T-helper 17 cell (primary cell): ENCODE measurements at places on chromosomes 3 and 15. TPM values are rescaled to one million over a fixed set of nuclear protein-coding genes. Genes with fewer than 3 reads are reported as not detected.

LHFPL4 gene
- not detected for total RNA-seq

- no peak for DNase-seq
Observed at GRCh38 chr3:54262541-54262940, 140.2 kb downstream of the CACNA2D3 start.

LRRC57 gene
- total RNA-seq = 28.0 TPM

GRCh38 chr3:48493203-48493501 lies 10.8 kb downstream of the SHISA5 start:
- no peak for DNase-seq

DNA sequence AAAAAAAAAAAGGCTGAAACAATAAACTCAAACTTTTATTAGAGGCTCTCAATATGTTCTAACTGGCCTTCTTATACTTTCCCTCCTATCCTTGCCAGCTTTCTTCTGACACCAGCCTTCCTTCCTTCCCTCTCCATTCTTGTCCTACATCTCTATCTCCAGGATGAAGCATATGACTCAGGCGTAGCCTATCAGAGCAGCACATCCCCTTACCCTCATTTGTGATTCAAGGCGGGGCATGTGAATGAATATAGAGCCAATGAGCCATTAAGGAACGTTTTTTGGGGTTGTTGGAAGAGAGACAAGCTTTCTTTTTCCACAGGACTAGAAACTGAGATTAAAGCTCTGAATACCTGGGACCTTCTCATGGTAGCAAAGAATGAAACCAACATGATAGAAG lies 25.1 kb upstream of the KCNMB3 start:
- DNase-seq = no peak

GRCh38 chr15:61613138-61613537 lies 384.0 kb upstream of the RORA start:
- DNase-seq = no peak

DNA sequence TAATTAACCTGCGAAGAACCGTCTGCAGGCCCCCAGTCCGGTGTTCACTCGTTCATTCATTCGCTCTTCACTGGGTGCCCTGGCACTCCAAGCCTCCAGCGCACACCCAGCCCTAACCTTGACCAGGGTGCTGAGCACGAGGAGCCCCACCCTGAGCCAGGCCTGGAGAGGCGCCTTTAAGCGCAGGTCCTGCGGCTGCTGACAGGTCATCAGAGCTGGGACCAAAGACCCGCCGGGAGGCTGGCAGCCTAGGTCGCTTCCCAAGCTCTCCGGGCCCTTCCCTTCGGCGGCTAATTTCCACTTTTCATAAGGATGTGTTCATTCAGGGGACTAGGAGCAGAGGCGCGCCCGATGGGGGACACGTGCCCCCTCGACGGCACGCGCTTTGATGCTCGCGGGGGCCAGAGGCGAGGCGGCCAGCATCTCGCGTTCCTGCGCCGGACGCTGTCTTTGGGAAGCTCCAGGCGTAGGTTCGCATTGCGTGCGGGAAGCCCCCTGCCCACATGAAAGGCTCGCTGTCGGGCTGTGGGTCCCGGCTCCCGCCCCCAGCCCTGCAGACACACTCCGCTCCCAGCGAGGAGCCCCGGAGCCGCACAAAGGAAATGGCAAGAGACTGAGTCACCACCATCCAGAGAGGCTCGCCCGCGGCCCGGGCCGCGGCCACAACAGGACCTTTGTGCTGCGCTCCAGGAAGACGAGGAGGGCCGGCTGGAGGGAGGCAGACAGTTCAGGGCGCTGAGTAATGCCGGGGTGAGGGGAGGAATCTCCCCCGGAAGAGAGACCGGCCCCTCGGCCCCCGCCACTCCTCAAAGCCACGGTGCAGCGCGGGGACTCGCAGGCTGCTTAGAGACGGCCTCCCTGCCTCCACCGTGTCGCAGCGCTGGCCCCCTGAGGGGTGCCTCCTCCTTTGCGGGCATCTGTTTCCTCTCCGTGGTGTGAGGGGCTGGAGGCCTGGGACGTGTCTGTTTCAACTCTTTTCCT lies 266.4 kb upstream of the HES1 start:
- DNase-seq = no peak

DNA sequence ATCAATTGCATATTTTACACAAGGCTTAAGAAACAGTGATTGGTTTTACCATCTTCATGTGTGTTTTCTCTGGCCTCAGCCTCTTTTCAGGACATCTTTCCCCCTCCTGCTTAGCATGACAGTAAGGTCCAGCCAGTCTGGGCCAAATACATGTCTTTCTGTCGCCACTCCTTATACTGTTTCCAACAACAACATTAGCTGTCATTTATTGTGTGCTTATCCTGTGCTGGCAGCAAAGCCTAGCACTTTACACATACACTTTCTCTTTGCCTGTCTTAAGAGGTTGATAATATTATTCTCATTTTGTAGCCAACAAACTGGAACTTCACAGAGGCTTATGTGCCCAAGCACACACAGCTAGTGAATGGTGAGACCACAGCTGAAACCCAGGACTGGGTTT lies 37.8 kb downstream of the B3GALNT1 start:
- DNase-seq = no peak

ATP10A gene
- total RNA-seq = 36.8 TPM

- DNase-seq = no peak
Observed at GRCh38 chr3:28299705-28300104, 48.8 kb upstream of the ZCWPW2 start.

DNA sequence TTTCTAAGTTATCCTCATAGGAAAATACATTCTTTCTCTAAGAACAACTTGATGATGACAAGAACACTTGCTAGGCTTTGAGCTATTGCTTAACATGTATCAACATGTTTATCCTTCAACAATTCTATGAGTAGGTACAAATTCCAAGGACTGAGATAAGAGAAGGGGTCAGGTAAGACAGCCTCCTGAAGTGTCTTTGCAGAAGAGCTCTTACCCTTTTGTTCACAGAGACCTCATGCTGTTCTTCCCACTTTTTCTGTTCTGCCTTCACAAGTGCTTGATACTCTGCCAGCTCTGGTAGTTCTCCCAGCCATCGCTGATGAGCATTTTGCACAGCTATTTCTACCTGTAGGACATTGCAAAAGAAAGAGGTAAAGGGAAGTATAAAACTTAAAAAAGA lies 50.9 kb downstream of the CEP152 start:
- DNase-seq = no peak

DNA sequence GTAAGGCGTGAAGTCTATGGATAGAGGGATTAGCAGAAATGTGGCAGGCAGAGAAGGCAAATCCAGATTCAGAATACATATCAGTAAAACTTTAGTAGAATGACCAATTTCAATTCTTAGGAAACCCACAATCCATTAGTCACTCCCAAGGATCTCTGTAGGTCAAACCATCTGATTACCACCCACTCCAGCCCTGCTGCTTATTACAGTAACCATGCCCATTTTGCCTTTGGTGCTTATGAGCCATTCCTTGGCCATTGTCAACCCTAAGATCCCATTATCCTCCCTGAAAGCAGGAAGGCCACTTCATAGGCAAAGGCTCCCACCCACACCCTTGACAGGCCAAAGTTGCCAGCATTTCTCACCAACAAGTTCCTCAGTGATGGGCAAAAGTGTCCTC lies 5.1 kb upstream of the KLHL40 start:
- no peak for DNase-seq

DNA sequence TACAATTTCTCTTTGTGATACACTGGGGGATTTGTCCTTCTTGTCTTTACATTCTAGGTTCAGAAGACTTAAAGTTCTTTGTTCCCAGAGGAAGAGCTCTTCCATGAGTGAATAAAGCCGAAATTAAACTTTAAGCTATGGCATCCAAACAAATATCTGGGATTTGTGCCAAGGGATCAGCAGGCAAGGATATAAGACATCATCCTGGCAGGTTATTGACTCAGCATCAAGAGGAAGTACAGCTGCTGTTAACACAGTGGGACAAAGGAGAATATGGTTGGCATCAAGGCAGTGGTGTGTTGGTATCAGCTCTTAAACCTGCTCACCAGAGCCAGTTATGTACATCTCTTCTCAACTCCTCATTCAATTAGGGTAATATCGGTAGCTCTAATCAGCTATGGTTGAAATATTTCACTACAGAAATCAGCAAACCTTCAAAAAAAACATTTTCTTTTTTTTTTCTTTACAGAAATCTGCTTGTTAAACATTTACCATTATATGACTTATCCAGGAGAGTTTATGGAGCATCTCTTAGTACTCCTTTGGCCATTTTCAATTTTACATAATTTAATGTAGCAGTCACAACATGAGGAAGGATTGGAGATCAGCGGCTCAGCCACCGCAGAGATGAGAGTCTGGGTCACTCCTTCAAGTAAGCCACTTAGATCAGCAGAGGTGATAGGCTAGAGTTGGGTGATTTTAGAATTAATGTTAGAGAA lies 1198.6 kb upstream of the EPHA6 start:
- no peak for DNase-seq

GRCh38 chr15:78034495-78035191 lies 42.9 kb downstream of the TBC1D2B start:
- peak; percentile 49 for DNase-seq

DNA sequence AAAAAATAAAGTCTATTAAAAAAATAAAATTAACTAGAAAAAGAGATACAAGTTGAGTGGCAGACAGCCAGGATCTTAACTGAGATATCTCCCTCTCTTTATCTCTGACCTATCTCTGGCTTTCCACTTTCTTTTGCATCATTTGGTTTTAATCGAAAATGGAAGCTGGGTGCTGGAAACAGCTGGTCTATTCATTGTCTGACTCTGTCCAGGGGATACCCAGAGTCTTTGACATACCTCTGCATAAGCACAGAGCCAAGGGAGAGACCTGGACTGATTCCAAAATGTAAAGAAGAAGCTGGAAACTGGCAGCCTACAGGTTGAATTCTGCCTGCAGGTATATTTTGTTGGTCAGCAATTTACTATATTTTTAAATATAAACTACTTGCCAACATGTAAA lies 29.6 kb upstream of the CRBN start:
- DNase-seq = no peak

GRCh38 chr15:28269097-28269496 lies 52.9 kb downstream of the HERC2 start:
- no peak for DNase-seq

NR1I2 gene
- not detected for total RNA-seq

HIGD2B gene
- not detected for total RNA-seq

- DNase-seq = no peak
Observed at GRCh38 chr15:35080226-35080625, 4.9 kb downstream of the NANOGP8 start.

- DNase-seq = no peak
Observed at GRCh38 chr3:79846148-79846933, 78.5 kb upstream of the ROBO1 start.

RBMS3 gene
- total RNA-seq = 1.7 TPM
